NB4 (cell line): ENCODE measurements at places on chromosomes 2 and 18.

DNA sequence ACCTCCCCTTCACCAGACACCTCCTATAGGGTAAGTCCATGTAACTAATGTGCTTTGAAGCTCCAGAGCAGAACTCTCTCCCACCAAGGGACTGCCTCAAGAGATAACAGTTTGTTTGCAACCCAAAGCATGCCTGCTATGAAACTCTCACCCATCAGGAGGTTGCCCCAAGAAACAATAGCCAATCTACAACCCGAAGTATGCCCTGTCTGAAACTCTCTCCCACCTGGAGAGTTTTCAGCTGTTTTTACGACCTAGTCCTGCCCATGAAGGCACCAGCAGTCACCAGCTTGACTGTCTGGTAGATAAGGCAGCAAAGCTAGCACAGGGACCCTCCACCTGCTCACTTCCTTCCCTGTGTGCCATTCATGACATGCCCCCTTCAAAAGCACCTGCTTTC, 533.9 kb upstream of the CRIM1 start:
- no peak for DNase-seq

DNA sequence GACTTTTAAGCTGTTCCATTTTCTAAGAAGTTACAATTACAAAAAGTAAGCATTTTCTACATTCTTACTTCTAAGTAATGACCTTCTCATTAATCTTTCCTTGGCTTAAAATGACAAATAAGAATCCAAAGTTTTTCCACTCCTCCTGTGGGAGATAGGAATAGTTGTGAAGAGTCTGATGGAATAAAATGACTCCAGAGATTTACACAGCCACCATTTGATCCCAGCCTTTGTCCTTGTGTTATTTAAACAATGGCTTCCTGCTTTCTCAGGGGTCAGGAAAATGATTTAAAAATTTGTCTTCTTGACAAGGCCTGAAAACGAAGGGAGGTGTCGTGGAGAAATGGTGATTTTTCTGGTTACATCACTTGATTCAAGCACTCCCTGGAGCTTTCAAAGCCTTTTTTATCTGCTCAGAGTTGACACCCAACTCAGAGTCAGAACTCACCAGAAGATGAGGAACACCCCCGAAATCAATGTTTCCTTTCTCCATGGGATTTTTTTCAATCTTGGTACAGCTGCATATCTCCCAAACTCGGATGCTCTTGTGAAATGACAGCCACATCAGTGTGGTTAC, 106.5 kb downstream of the GALNT3 start:
- no peak for DNase-seq

DNA sequence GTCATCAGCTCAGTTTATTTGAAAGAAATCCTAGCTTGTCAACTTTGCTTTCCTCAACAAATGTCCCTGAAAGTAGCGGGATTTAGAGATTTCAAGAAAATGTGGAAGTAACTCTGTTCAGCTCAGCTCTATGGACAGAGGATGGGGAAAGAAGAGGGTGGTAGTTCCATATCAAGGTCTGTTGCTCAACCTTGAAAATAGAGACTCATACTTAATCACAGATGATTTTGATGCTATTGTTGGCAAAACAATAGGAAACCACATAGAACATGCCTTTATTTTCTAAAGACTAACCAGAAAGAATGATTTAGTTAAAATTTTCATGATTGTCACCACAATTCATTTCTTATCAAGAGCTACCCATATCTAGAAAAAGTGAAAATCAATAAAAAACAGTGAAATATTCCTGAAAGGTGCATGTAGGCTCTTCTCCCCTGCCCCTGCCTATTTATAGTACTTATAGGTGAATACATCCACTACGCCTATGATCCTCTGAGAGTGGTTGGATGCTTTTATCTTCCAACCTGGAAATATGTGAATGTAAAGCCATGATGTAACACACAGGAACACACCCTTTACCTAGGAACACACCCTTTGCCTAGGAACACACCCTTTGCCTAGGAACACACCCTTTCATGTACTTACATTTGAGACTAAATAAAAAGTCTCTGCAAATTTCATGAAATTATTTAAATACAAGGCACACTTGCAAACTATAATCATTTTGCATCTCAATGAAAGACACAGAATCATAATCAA, 65.8 kb downstream of the ETAA1 start:
- DNase-seq, result no peak

- no peak for DNase-seq
Measured at GRCh38 chr2:178450524-178450773, 526 bp downstream of the PRKRA start.

GRCh38 chr2:110770404-110770958, 38.1 kb downstream of the ACOXL start:
- no peak for DNase-seq

GRCh38 chr2:88841224-88841929, 149.9 kb downstream of the RPIA start:
- no peak for DNase-seq

GRCh38 chr2:202337706-202338346, 38.3 kb upstream of the BMPR2 start:
- DNase-seq, result no peak

GRCh38 chr2:195181059-195181705, 475.8 kb upstream of the SLC39A10 start:
- no peak for DNase-seq

- DNase-seq, result no peak
Measured at GRCh38 chr18:70335892-70336726, 47.3 kb downstream of the SOCS6 start.

DNA sequence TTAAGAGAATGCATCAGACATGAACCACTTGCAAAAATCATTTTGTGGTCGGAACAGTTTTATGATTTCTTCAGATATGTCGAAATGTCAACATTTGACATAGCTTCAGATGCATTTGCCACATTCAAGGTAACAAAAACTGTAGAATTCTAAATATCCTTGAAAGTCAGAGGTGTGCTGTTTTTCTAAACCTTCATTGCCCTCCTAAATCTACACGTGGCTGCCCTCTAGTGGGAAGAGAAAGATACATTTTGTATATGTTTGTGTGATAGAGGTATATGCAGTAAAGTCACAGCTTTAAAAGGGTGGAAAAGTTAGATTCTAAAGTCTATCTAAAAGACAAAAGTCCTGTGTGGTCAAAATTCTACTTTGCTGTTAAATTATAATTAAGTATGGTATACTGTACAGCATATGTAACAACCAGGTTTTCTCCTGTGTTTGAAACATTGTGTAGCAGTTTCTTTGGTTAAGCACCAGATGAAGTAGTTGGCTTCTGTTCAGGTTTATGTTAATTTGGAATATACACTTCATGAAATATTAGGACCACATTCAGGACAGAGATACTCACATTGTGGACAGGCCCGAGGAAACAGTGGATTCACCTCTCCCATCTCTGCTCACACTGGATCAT, 65.9 kb upstream of the ITM2C start:
- DNase-seq, result peak; percentile 77

DNA sequence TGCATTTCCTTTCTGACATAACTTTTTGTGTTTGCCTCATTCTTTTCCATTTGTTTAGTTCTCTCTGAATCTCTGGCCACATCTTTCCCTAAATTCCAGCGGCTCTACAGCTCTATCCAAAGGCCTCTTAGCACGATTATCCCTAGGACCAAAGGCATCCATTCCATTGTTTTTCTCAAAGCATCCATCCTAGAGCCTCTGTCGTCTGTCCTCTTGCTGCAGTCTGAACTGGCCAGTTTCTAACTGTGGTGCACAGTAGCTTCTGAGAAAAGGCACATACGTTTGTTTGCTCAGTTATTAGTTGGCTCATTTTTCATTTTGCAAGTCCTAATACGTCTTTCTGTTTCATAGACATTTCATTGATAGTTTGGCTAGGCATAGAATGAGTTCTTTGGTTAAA, 45.7 kb upstream of the TCF7L1 start:
- DNase-seq, result no peak

- no peak for DNase-seq
Measured at GRCh38 chr2:168798888-168799410, 3.5 kb upstream of the NOSTRIN start.

DNA sequence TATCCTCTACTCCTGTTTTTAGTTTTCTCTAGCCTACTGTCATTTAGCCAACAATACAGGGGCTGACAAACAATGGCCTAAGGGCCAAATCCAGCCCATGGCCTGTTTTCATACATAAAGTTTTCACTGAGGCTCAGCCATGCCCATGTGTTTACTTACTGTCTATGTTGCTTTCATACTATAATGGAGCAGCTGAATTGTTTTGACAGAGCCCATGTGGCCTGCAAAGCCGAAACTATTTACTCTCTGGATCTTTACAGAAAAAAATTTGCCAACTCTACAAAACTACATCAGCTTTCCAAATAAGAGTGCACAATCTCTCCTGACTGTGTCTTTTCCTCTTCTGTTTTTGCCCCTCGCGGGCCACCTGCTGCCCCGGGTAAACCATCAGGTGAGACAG, 24.0 kb downstream of the LGALSL start:
- no peak for DNase-seq

- DNase-seq, result no peak
Measured at GRCh38 chr2:180644709-180645108, 335.7 kb upstream of the UBE2E3 start.

DNA sequence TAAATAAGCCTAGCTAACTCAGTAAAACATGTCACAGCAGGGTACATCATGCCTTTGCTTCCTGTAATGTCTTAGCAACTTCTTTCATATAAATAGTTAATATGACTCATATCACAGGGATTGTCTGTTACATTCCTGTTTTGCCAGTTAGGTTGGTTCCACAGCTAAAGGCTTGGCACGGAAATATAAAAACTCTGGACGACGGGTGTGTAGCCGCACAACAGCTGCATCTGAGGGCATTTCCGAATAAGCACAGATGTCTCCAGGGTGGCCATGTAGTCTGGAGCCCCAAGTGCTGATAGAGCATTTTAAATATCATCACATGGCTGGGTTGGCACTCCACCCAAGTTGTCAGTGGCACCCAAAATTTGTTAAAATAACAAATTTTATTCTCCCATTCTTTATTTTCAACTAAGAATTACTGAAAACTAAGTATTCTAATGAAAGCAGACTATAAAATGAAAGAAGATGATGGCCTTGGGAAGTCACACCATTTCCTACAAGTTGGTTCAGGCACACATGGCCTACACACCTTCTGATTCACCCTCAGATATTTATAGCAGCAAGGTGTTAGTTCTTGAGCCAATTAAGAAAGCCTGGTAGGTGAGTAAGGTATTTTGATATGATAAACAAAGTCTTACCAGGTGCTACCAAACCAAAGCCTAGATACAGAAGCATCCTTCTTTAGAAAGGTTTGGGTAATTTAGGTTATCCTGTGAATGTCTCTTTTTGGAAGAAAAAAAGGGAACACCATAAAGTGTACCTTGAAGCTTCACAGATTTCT, 61.8 kb upstream of the STK17B start:
- DNase-seq, result peak; percentile 58

DNA sequence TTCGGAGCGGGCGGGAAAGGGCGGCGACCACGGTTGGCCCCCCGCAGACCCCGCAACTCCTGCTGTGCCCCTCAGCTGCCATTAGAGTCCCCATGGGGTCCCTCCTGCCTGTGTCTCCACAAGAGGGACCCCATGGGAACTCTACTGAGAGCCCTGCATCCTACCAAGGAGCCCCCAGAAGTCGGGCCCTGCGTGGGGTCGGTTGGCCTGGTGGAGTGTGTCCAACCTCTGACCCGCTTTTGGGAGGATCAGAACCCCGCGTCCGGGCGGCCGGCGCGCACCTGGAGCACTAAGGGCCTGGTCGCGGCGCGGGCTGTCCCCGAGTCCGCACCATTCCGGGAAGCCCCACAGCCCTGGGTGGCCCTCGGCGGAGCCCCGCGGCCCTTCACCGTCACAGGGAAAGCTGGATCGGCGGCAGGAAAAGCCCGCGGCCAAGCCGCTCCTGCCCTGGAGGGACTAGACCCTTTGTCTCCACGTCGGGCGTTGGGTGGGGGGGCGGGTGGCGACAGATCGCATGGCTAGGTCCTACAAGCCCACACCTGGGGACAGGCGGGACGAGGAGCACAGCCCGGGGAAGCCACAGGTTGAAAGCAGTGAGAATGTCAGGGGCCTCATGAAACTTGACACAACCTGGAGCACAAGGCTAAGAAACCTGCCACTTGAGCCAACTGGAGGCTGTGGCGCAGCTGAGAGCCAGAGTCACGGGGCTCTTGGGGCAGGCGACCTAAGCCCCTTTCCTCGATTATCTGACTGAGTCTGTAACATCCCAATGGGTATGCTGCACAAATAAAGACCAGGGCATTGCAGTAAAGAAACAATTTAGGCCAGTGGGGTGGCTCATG, 11.2 kb upstream of the CXXC1 start:
- DNase-seq, result no peak

GRCh38 chr2:27445615-27446014, 3.4 kb downstream of the KRTCAP3 start:
- no peak for DNase-seq

DNA sequence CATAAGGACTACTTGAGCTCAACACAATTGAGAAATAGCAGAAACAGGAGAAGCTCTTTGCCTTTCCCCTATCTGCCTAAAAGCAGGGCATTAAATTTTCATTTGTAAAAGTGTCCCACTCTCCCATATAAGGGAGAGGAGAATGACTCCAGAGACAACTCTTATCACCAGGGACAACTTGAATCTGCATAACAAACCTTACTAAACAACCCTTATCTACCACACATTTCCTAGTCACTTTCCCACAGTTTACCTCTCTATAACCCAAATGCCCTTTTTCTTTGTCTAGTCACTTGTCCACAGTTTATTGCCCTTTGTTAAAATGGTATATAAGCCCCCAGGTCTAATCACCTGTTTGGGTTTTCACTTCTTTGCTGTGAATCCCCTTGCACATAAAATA, 37.5 kb upstream of the PPM1B start:
- no peak for DNase-seq

DNA sequence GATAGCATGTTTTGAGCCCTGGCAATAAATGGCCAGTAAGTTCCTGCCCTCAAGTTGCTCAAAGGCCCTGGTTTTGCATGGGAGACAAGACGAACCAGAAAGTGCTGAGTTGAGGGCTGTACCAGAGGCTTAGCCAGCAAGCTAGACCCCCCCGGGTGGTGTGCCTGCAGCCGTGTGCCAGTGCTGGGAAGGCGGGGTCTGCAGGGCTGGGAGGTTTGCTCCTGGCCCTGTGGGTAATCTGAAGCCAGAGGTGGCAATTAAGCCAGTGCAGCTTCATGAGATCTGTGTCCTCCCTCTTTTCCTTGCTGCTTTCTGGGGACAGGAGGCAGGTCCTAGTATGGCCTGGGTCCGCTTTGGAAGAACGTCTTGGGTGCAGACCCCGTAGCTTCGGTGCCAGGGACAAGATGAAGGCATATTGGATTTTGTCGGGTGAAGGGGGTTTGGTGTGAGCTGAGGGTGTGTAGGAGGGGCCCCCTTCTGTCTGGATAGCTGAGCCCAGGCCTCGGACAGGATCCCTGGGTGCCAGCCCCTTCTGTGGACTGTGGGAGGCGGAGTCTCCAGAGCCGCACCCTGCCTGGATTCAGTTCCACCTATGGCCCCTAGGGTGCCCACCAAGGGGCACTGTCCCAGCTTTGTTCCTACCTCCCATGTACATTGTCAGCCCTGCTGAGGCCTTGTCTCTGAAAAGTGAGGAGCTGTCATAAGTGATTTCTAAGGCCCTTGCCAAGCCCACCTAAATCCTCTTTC, 15.6 kb downstream of the ATOH8 start:
- peak; percentile 43 for DNase-seq
